ENCODE measurements at places on chromosomes 3 and 15.

GRCh38 chr3:128736601-128737000 is 10.6 kb downstream of the RAB7A start:
- no peaks in the 10 kb centered on the region for H3K36me3 ChIP-seq
- H3K4me1 ChIP-seq: peaks cover 14% of the 10 kb centered on the region
- no peak overlapping the region for H3K4me3 ChIP-seq
- DNase-seq: no peak
- no peaks in the 10 kb centered on the region for H3K27me3 ChIP-seq
- no peak overlapping the region for H3K27ac ChIP-seq

DNA sequence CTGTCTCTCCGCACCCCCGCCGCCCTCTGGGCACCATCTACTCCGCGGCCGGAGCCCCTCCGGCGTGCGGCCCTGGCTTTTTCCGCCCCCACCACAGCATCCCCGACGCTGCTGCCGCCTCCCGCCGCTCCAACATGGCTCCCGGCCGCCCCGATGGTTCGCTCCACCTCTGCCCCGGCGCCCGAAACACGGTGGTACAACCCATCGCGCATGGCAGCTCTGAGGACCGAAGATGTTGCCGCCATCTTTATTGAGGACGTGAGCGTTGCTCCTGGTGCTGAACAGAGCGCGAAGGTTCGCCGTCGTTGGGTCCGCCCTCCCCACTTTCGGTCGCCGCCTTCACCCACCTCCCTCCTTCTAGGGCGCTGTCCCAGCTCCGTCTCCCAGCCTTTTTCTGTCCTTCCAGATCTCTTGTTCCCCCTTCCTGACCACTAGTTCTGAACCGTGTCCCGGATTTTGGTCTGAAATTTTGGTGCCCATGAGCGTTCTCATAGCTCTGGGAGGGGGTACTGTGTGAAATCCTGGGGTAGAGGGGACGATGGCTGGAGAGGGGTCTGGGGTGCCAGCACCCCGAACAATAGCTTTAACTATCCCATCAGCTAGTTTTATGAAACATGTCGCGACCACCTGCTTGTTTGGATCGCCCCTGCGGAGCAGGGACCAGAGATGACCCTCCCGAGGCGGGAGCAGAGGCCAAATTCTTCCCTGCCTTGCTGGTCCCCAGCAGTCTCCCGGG is at the start of gene CELSR3:
CELSR3 (minus strand) TSS at position 134 of the 736 bp plus-strand sequence. CDS start 252 bp downstream, outside the sequence.
- no peaks in the 10 kb centered on the region for H3K27me3 ChIP-seq
- peak within 1 kb of the TSS; percentile 52 for H3K4me3 ChIP-seq
- H3K27ac ChIP-seq: peak within 1 kb of the TSS; percentile 90
- peak; percentile 49 for DNase-seq
- no peaks in the 10 kb centered on the region for H3K36me3 ChIP-seq
- peaks cover 9% of the 10 kb centered on the region for H3K4me1 ChIP-seq

GRCh38 chr15:56654624-56655023 is 78.7 kb downstream of the ZNF280D start:
- DNase-seq: no peak
- H3K36me3 ChIP-seq: no peaks in the 10 kb centered on the region
- H3K4me3 ChIP-seq: no peak overlapping the region
- H3K4me1 ChIP-seq: no peaks in the 10 kb centered on the region
- H3K27ac ChIP-seq: no peak overlapping the region
- H3K27me3 ChIP-seq: no peaks in the 10 kb centered on the region

DNA sequence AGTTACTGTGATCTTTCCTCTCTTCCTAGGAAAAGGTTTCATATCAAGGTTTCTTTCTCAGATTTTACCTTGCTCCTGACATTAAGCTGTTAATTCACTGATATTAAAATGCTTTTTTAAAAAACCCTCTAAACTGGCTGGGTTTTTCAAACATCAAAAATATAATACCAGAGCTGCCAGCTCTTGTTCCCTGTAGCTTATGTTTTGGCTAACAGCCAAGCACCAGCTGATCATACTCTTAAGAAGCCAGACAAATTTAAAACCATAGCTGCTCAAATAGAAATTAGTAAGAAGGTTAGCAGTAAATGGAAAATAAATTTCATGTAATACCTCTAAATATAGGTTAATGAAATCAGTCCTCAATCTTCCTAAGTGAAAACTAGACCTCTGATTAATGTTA is 657.5 kb downstream of the GRM7 start:
- H3K27me3 ChIP-seq: no peaks in the 10 kb centered on the region
- no peaks in the 10 kb centered on the region for H3K36me3 ChIP-seq
- H3K4me1 ChIP-seq: peaks cover 12% of the 10 kb centered on the region
- DNase-seq: peak; percentile 12
- no peak overlapping the region for H3K4me3 ChIP-seq

DNA sequence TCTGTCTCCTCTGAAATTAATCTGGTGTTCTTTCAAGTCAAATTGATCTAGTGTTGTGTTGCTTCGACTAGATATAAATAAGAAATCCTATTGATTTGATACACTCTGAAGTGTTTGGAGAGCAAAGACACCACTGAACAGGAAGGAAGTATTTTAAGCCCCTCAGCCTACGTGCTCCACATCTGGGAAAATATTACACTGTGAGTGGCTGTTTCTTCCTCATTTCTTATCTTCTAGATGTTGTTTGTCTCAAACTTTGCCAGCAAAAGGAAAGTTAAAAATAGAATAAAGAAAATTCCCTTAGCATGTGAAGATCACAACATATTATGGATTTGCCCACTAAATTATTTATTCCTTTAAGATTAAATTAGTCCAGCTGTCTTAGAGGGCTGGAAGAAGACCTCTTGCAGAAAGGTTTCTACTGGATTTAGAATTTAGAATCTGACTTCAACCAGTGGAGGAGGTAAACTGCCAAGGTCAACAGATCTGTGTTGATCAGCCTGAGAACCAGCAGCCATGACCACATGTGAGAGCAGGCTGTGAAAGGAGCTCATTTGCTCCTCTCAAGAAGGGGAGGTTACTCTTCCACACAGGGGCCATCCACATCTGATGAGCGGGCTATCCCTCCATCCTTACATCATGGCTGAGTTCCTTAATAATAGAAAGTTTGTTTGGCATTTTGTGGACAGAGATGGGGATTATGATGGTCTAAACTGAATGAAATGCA is 46.3 kb upstream of the ACKR4 start:
- no peak for DNase-seq
- no peak overlapping the region for H3K27ac ChIP-seq
- no peak overlapping the region for H3K4me3 ChIP-seq
- H3K27me3 ChIP-seq: no peaks in the 10 kb centered on the region
- H3K4me1 ChIP-seq: peaks cover 26% of the 10 kb centered on the region
- no peaks in the 10 kb centered on the region for H3K36me3 ChIP-seq

DNA sequence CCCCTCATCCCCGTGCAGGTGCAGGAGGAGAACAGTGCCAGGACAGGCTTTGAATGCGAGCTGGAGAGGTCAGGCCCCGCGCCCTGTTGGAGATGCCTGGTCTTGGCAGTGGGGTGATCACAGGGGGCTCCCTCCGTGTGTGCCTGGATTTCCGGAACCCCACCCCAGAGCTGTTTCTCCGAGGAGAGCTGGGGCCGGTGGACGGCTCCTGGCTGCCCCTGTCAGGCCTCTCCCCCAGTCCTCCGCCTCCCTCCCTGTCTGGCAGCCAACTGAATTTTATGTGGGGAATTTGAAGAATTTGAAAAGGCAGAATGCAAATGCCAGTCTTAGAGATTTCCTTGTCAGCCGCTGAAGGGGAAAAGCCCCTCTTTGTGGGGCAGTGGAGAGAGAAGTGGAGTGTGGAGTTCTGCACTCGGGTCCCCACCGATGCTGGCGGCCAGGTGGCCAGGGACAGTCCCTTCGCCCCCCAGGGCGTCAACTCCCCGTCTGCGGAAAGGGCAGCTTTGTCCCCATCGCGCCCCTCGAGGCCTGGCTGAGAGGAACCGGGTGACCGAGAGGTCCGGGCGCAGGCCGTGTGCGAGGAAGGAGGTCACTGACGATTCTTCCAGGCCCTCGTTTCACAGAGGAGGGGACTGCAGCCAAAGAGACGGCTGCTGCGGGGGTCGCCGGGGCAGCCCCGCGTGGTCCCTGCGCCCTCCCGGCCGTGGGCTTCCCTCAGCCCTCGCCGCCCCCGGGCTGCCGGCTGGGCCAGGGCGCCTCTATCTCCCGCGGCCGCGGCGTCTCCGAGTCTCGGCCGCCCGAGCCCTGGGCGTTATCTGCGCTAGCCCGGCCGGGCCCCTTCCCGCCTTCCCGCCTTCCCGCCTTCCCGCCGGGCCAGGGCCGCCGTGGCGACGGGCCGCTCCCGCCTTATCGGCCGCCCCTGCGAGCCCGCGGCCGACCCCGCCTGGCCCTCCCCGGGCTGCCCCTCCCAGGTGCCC is 56.0 kb upstream of the LCTL start:
- H3K36me3 ChIP-seq: no peaks in the 10 kb centered on the region
- no peak for DNase-seq
- peaks cover 16% of the 10 kb centered on the region for H3K4me1 ChIP-seq
- peak overlapping the region; percentile 47 for H3K4me3 ChIP-seq
- peak overlapping the region; percentile 82 for H3K27ac ChIP-seq

DNA sequence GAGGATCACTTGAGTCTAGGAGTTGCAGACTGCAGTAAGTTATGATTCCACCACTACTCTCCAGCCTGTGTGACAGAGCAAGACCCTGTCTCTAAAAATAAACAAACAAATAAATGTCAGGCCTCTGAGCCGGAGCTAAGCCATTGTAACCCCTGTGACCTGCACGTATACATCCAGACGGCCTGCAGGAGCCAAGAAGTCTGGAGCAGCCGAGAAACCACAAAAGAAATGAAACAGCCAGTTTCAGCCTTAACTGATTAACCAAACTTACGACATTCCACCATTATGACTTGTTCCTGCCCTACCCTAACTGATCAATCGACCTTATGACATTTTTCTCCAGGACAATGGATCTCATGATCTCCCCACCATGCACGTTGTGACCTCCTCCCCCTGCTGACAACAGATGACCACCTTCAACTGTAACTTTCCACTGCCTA is 32.5 kb upstream of the ZKSCAN7 start:
- no peaks in the 10 kb centered on the region for H3K36me3 ChIP-seq
- no peaks in the 10 kb centered on the region for H3K4me1 ChIP-seq
- H3K27ac ChIP-seq: no peak overlapping the region
- H3K4me3 ChIP-seq: no peak overlapping the region

DNA sequence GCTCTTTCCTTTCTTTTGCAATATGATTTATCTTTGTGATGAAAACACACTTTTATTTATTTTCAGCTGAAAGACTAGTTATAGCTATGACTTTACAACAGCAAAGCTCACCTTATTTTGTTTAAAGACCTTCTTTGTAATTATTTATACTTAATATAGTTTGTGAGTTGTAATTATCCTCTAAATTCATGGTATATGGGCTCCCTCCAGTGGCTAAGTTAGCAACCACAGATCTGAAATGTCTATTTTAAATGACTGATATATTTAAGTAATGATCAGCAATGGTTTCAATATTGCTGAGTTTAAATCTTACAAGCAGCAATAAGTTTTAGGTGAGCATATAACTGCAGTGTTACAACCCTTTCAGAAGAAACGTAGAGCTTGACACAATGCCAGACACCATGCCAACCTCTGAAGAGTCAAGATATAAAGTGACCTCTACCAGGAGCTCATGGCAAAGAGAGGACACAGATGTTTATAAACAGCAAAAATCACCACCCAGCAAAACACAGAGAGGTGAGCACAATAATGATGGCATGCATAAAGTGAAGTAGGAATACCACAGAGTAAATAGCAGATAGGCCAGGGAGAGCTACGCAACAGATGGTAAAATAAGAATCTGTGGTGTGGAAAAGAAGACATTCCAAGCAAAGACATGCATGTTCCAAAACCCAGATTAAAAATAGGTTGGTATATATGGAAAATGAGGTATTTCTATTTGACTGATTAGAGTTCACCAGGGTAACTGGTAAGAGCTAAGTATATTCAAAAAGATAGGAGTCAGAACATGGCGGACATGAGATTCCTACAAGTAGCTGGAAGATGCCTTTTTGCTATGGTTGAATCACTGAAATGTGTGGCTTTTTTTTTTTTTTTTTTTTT is 143.7 kb upstream of the ZNF385D start:
- H3K36me3 ChIP-seq: no peaks in the 10 kb centered on the region
- H3K27ac ChIP-seq: no peak overlapping the region
- peak; percentile 37 for DNase-seq
- H3K4me3 ChIP-seq: no peak overlapping the region
- no peaks in the 10 kb centered on the region for H3K27me3 ChIP-seq

- no peaks in the 10 kb centered on the region for H3K4me1 ChIP-seq
- no peaks in the 10 kb centered on the region for H3K27me3 ChIP-seq
- H3K36me3 ChIP-seq: no peaks in the 10 kb centered on the region
- DNase-seq: peak; percentile 17
- peak overlapping the region; percentile 69 for H3K27ac ChIP-seq
These were observed 43.9 kb downstream of the THBS1 start for GRCh38 chr15:39624806-39625205.

DNA sequence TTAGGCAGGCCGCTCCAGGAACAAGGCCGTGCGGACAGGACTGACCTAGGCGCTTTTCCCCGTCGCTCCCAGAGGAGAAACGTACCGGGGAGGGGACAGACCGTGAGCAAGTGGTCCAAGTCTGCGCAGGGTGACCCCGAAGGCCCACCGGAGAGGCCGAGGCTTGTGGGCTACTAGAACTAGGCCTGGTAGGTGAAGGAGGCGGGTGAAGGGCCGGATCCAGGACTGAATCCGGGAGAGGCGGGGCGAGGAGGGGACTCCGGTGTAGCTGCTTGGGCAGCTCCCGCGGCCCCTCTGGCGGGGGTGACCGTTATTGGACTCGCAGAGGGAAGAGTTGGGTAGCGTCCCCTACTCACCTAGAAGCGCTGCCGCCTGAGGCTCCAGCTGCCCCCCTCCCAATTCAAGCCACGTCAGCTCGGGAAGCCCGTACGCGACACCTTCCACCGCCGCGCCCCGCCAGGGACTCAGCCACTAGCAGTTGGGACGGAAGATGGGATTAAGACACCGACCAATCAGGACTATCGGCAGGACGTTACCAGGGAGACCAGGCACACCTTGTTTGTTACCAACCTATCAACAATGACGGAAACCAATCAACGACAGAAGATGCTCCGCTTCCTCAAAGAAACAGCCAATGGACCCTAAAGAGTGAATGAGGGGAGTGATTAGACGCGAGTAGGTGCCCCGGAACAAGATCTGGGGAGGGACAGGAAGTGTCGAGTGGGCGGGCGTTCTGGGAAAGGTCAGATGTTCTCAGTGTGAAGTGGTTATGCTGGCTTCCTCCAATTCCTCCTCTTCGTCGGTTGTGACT is at the start of gene GOLGB1:
GOLGB1 (minus strand) TSS at position 466 of the 811 bp plus-strand sequence. CDS start 18,770 bp downstream, outside the sequence.
- DNase-seq: peak; percentile 83
- peaks cover 13% of the 10 kb centered on the region for H3K4me1 ChIP-seq
- H3K4me3 ChIP-seq: peak within 1 kb of the TSS; percentile 75
- peak within 1 kb of the TSS; percentile 94 for H3K27ac ChIP-seq
- no peaks in the 10 kb centered on the region for H3K27me3 ChIP-seq
